ENCODE measurements at places on chromosomes 4 and X. TPM values are rescaled to one million over a fixed set of nuclear protein-coding genes. Genes with fewer than 3 reads are reported as not detected.
A peak's percentile ranks its signal among the peaks of the same experiment; 100 is the strongest.

GRCh38 chr4:48854982-48855381 is 24.1 kb downstream of the OCIAD1 start:
- no peak for DNase-seq

DNA sequence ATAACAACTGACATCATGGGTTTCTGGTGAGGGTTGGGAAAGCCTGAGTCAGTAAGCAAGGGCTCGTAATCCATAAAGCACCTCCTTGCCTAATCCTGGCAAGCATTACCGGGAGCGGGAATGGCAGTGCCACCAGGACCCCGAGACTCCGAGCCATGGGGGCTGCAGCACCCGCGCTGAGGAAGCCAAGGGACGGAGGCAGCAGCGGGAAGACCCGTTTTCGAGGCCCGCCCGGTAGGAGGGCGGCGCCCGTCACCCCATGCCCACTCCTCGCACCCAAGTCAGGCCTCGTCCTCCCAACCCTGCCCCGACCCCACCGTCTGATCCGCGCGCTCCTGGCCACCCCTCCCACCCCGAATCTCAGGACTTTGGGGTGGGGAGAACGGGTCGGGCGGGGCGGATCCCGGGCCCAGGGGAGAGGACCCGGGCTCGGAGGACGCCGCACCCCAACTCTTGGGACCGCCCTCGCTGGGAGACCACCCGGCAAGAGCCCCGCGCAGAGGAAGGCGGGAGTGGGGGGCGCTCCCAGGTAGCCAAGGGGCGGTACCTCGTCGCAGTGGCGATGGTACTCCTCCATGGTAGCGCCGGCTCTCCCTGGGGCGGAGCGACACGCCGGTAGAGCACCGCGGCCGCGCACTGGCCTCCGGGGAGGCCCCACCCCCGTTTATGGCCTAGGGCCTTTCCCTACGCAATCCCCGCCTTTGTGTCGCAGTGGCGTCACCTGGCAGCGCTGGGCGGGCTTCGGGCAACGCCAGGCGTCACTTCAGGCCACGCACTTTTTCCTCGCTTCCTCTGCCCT is at the start of gene DYNLT3:
DYNLT3 (minus strand) TSS at position 638 of the 799 bp plus-strand sequence; CDS start at position 577, 61 bp downstream.
- peak; percentile 76 for DNase-seq

DNA sequence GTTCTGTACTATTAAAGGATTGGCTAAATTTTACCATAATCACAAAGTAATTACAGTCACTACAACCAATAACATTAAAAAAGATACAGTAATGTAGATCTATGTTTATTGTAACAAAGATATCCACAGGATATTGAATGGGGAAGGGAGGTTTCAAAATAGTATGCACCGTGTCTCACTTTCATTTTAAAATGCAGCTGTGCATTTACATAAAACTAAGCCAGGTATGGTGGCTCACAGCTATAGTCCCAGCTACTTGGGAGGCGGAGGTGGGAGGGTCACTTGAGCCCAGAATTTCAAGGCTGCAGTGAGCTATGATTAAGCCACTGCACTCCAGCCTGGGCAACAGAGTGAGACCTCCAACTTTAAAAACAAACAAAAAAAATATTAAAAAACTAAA is 8.5 kb downstream of the SRP72 start:
- no peak for DNase-seq

DNA sequence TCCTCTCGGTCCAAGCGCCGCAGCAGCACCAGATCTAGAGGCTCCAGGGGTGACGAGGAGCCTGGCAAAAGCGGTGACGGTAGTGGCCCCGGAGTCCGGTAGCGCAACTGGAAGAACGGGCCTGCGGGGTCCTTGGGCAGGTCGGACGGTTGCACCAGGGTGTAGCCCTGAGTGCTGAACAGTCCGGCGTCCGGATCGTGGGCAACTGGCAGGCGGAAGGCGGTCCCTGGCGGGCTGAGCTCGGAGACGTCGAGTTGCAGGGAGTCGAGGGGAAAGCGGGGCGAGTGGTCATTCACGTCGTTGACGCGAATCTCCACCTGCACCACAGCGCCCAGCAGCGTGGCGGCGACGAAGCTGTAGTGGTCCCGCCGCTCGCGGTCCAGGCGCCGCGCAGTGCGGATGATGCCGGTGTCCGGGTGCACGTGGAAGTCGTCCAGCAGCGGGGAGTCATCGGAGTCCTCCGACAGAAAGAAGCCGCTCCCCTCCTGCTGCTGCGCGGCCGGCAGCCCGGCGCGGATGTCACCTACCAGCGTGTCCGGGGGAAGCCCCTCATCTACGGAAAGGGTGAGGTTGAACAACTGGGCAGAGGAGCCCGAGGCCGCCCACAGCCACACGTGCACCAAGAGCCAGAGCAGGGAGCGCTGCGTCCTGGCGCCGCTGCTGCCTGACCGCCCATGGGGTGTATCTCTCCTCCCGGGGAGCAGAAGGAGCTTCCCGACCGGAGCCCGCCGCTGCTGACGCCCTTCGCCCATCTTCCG is 837 bp downstream of the DCHS2 start:
- no peak for DNase-seq

DNA sequence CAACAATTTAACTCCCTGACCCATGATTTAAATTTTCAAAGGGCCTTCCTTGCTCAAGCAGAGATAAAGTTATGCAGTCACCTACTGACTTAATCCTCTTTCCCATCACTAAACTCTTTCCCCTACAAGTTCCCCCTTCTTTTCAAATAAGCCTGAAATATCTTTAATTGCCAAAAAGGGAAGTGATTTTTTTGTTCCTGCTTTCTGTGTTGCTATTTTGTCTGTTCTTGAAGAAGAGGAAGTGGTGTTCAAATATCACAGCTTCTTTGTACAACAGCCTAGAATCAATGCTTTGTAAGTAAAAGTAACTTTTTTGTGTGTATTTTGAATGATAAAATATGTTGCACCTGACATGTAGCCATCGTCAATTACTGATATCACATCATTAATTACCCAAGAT is 595.9 kb downstream of the CENPC start:
- no peak for DNase-seq

AADAT gene
- 15.4 TPM for total RNA-seq
